ENCODE measurements at places on chromosomes 11 and 22.

DNA sequence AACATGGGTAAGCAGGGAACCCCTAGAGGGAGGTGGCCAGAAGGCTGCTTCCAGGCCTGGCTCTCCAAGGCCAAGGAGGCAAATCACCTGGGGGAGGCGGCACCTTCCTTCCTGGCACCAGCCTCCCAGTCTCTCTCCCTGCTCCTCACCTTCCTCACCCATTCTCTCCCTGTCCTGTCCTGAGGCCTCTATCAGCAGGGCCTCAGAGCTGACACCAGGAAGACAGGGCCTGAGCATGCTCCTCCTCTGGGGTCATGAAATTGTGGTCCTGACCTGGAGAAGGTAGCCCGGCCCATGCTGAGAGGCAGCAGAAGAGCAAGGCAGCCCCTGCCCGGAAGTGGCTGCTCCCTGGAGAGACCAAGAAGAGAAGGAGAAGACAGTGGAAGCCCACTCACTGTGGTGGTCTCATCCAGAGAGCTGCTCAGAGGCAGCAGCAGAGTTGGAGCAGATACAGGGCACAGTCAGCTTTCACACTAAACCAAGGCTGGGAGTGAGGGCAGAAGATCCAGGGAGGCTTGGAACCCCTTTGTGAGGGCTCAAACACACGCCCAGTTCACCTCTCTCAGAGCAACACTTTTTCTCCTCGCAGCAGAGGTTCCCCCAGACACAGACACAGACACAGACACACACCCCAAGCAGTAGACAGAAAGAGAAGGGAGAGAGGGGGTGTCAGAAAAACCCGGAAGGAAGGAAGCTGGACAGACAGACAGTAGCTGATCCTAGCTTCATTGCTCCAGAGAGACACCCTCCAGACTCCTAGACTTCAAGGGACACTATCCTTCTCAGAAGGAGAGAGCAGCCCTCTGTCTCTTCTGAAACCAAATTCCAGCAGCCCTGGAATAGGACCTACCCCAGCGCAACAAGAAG lies 1.8 kb downstream of the BCL9L start:
- DNase-seq = no peak
- peak overlapping the region; percentile 78 for H3K4me3 ChIP-seq
- peaks cover 13% of the 10 kb centered on the region for H3K36me3 ChIP-seq
- peaks cover 53% of the 10 kb centered on the region for H3K4me1 ChIP-seq
- no peaks in the 10 kb centered on the region for H3K27me3 ChIP-seq

DNA sequence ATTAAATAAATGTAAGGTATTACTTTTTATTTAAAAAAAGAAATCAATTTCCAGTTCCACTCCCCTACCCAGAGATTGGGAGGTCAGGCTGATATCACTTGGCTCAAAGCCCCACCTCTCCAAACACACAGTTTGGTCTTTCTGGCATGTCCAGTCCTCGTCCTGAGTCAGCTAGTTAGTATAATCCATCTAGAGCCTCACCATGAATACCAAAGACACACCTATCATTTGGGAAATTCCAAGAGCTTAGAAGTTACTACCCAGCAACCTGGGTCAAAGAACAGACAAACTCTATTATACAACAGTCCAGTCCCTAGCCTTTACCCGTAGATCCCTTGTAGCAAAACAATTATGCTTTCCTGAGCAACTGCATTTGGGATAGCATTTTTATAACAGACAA lies 9.4 kb downstream of the TREH start:
- H3K27ac ChIP-seq = no peak overlapping the region
- H3K27me3 ChIP-seq = peaks cover 22% of the 10 kb centered on the region
- no peaks in the 10 kb centered on the region for H3K36me3 ChIP-seq
- no peak overlapping the region for H3K4me3 ChIP-seq

DNA sequence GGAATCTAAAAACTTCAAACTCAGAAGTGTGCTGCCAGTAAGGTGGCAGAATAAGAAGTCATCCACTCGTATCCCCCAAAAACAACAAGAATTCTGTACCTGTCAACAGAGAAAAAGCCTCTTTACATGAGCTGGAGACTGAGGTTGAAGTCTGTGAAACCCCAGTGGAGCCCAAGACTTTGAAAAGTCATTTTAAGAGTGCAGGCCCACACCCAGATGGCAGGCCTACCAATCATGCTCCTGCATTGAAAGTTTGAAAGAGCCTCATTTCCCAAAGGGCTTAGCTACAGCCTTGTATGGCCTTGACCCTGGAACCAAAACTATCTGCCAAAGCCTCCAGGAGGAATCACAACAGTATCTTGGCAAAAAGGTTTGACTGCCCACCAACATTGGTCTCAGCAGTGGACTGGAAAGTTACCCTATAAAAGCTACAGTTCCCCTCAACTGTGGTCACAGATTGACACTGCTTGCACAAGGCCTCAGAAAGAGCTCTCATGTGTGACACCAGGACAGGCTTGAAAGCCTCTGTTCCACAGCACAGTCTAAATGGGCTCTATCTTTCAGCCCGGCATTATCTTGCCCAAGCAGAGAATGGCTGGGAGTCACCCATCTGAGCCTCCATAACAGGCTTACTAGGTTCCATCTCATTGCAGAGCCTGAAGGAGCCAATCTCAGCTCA lies 47.7 kb downstream of the SLC22A9 start:
- no peak overlapping the region for H3K27ac ChIP-seq
- DNase-seq = no peak
- peaks cover 4% of the 10 kb centered on the region for H3K27me3 ChIP-seq
- H3K36me3 ChIP-seq = no peaks in the 10 kb centered on the region

GRCh38 chr11:120842195-120842594 lies 181.7 kb upstream of the TBCEL start:
- no peak overlapping the region for H3K27ac ChIP-seq
- H3K4me3 ChIP-seq = no peak overlapping the region
- H3K4me1 ChIP-seq = no peaks in the 10 kb centered on the region
- no peak for DNase-seq
- no peaks in the 10 kb centered on the region for H3K36me3 ChIP-seq
- H3K27me3 ChIP-seq = peaks cover 11% of the 10 kb centered on the region

DNA sequence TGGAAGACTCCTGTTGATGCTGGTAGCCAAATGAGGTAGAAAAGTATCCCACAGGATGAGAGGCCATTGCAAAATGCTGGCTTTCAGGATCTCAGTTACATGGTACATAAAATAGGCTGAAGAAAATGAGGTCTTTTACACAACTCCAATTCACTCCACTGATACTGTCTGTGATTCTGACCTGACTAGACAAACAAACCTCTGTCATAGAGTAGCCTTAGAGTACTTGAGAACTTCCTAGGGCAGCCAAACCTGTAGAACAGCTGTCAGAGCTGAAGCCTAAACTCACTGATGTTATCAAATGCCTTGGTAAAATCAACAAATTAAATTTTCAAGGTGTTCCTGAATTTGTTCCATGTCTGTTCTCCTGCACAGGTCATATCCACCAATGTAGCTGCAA lies 26.2 kb upstream of the POGLUT3 start:
- no peaks in the 10 kb centered on the region for H3K36me3 ChIP-seq
- no peak for DNase-seq
- no peaks in the 10 kb centered on the region for H3K4me1 ChIP-seq
- no peak overlapping the region for H3K27ac ChIP-seq
- H3K4me3 ChIP-seq = no peak overlapping the region

DNA sequence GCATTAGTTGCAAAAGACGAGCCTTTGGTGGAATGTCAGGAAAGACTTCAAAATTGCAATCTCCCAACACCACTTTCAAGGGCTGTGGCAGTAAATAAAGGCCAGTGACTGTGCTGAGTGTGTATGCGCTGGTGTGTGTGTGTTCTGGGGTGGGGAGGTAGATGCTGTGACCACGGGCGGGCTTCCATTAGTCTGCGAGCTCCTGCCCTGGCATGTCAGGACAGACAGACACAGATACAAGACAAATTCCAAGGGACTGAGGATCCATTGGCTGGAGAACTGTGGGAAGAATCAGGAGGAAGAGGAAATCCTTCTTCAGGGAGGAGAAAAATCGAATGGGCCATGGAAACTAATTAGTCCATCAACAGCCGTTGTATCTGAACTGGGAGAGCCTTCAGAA lies 83.6 kb downstream of the FEZ1 start:
- no peaks in the 10 kb centered on the region for H3K27me3 ChIP-seq
- DNase-seq = no peak
- no peak overlapping the region for H3K4me3 ChIP-seq
- peaks cover 73% of the 10 kb centered on the region for H3K36me3 ChIP-seq
- no peak overlapping the region for H3K27ac ChIP-seq

Data from mesenchymal stem cell (in vitro differentiated cells and primary cell).